ENCODE measurements at places on chromosomes 6 and 20.

DNA sequence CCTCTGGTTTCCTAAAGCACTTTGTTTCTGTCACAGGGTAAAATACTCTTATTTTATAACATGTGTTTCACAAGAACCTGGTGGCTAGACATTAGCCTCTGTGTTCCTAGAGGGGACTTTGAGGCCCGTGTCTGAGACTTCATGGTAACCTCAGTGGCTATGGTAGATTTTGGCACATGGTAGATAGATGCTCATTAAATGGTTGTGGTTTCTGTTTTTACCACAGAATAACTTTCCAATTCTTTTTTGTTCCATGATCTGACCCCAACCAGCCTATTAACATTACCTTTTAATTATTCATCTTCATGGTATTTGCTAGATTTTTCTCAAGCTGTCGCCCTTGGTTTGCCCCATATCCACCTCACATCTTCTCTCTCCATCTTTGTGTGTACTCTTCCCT is 34.3 kb downstream of the CCN2 start:
- DNase-seq, result no peak

GRCh38 chr20:48904566-48905296 is 16.8 kb upstream of the ARFGEF2 start:
- no peak for DNase-seq

DNA sequence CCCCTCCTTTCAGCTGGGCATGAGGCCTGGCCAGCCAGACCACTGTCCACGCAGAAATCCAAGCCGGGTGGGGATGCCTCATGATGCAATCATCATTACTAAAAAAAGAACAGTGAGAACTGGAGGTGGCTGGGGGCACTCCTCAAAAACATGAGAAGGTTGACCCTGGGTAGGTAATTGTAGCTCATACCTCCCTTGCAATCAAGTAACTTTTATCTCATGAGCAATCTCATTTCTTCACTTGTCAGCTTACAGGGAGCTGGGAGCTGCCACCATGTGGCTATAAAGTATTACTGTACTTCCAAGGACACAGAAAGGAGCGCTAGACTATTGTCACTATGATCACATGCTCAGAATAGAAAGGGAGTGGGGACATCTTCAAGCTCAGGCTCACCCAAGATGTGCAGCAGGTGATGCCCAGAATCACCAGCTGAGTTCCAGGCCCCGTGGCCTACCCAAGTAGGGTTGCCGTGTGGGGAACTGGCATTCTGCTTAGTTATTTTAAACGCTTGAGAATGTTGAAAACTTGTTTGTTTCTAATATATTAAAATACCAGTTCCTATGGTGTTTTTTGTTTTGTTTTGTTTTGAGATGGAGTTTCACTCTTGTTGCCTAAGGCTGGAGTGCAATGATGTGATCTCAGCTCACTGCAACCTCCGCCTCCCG is 3.0 kb upstream of the CDH26 start:
- DNase-seq, result no peak

DNA sequence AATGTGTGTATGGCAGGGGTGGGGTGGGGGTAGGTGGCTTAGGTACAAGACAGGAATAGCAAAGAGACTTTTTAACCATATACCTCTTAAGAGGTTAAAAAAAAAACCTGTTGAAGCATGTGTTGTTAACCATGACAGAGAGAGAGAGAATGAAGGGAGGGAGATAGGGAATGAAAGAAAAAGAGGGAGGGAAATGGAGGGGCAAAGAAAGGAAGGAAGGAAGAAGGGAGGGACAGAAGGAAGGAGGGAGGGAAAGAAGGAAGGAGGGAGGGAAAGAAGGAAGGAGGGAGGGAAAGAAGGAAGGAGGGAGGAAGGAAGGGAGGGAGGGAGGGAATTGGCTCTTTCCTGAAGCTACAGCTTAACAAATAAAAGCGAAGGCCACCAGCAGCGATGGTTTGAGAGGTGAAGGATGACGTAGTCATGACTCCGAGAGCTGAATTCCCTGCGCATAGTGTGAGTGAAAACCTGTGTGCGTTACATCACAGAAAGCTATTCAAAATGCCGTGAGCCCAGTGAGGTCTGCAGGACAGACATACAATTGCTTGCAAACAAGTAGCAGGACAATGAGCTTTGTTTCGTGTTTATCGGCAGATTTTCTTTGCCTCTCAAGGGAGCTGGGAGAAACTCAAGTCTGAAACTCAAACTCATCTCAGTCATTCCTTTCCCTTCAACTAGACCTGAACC is 88.6 kb upstream of the NEDD9 start:
- DNase-seq, result no peak

DNA sequence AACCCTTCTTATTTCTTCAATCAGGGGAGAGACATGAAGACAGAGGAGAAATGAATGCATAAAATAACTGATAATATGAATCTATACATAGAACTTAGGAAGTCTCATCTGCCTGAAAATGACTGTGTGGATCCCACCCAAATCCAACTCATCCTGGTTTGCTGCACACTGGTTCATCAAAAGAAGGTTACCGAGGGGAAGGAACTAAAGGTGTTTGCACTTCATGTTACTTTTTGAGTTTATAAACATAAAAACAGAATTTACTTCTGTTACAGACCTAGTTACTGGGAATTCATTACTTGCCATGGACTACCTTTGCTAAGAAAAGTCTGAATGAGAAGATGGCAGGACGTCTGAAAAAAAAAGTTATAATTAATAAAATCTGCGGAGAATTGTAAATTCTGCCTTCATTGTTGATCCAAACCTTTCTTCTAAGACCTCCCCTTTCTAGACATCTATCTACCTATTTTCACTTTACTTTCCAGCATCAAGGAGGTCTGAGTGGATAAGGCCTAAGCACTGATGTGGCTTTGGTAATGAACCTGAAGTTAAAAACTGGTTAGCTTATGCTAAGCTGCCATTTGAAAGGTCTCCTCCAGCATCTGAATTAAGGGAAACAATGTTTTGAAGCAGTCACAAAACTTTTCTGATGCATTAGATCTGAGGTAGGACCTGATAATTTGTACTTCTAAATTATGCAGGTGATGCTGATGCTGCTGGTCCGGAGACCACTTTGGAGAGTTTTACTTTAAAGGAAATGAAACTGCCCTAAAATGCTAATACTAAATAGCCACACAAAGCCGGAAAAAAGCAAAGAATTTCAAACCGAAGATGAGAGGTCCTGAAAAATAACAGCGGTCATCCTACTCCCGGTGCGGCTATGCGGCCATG is 84.0 kb downstream of the HFE start:
- DNase-seq, result no peak

GRCh38 chr6:135162678-135163439 is 18.2 kb upstream of the MYB start:
- no peak for DNase-seq

- no peak for DNase-seq
These were observed 119.1 kb upstream of the ADGRF1 start for GRCh38 chr6:47161176-47161687.

GRCh38 chr6:160279850-160280249 is 21.2 kb upstream of the SLC22A2 start:
- DNase-seq, result no peak

GRCh38 chr20:51220293-51220706 is 197.4 kb upstream of the KCNG1 start:
- DNase-seq, result no peak

DNA sequence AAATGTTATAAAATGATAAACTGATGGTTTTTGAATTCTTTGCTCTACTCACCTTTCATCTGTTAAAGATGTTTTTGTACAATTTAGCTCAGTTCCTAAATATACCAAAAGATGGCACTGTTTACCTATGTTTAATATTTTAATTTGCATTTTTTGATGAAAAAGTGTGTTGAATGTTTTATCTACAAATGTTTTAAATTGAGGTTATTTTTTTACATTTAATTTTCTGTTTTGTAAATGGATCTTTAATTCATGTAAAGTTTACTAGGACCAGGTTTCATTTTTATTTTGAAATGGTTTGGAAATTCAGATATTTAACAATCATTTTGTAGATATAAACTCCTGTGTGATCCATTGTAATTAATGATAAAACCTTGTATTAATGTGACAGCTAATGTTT is 30.0 kb downstream of the CDKAL1 start:
- no peak for DNase-seq
